ENCODE measurements at places on chromosomes 2 and 18. TPM values are rescaled to one million over a fixed set of nuclear protein-coding genes. Genes with fewer than 3 reads are reported as not detected.

VAMP5 gene
- total RNA-seq, result 89.7 TPM

SLC14A1 gene
- total RNA-seq, result 0.89 TPM

FARP2 gene
- 23.9 TPM for total RNA-seq

HS6ST1 gene
- total RNA-seq, result 20.2 TPM

ANKAR gene
- total RNA-seq, result 5.2 TPM

SMPD4 gene
- 42.2 TPM for total RNA-seq

DSG4 gene
- not detected for total RNA-seq

CD8A gene
- total RNA-seq, result not detected

TSPYL6 gene
- not detected for total RNA-seq

DNAJC5G gene
- total RNA-seq, result not detected

GCC2 gene
- total RNA-seq, result 12.4 TPM

GREB1 gene
- 0.18 TPM for total RNA-seq

CHRND gene
- total RNA-seq, result not detected

KIF1A gene
- total RNA-seq, result not detected

ZRANB3 gene
- total RNA-seq, result 7.8 TPM

SLC4A3 gene
- total RNA-seq, result 5.7 TPM

UNC80 gene
- total RNA-seq, result not detected

RAPH1 gene
- 6.6 TPM for total RNA-seq

SPHKAP gene
- total RNA-seq, result not detected

ADCYAP1 gene
- total RNA-seq, result not detected

IL36RN gene
- not detected for total RNA-seq

CRYBA2 gene
- not detected for total RNA-seq

OTOS gene
- not detected for total RNA-seq

IL1RL1 gene
- total RNA-seq, result 2.5 TPM

ASIC4 gene
- not detected for total RNA-seq

IL37 gene
- not detected for total RNA-seq

TLX2 gene
- total RNA-seq, result not detected

LRATD1 gene
- total RNA-seq, result 3.5 TPM

TM4SF20 gene
- not detected for total RNA-seq

STARD6 gene
- 0.35 TPM for total RNA-seq

ZBTB7C gene
- total RNA-seq, result not detected

RAB27B gene
- 34.6 TPM for total RNA-seq
